ENCODE measurements at places on chromosomes 3 and 15.

DNA sequence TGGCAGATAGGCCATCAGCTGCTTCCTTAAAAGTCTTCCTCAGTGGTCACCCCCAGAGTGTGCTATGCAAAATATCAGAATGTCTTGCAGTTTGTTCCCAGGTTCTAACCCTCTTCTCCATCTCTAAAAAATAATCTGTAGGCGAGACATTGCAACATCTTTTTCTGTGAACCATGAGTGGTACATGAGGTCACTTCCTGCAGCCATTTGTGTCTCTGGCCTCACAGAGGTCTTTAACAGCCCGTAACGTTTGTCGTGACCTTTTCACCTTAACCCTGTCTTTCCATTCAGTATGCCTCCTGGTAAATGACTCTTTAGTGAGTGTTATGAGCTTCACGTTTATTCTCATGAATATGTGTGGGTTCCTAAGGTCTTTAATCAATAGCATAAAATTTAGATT lies 145.4 kb downstream of the KLHL25 start:
- peak; percentile 73 for DNase-seq

- no peak for DNase-seq
These were observed 28.3 kb downstream of the MKRN2 start for GRCh38 chr3:12585181-12585580.

DNA sequence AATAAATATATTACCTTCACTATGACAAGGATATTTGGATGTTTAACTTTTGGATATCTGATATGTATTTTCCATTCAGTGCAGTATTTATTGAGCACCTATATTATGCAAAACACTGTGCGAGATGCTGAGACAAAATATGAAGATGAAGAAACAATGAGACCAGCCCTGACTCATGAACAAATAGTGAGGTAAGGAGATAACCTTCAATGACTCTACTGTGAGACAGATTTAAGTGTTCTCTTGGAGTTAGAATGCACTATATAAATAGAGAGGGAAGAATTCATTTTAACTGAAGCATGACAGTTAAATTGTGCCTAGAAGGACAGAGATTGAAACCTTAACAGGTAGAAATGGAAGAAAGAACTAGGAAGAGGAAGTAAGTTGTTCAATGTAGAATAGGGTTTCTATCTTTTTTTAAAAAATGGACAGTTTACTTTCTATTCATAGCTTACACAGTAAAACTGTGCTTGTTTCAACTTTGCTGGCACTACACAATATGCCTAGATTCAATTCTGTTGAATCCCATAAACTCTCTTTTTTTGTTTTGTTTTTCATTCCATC lies 124.2 kb downstream of the ZBTB20 start:
- no peak for DNase-seq

- no peak for DNase-seq
These were observed 286.0 kb upstream of the SUCLG2 start for GRCh38 chr3:67940210-67940952.

GRCh38 chr3:50242851-50243542 lies 7.0 kb downstream of the GNAI2 start:
- peak; percentile 51 for DNase-seq

DNA sequence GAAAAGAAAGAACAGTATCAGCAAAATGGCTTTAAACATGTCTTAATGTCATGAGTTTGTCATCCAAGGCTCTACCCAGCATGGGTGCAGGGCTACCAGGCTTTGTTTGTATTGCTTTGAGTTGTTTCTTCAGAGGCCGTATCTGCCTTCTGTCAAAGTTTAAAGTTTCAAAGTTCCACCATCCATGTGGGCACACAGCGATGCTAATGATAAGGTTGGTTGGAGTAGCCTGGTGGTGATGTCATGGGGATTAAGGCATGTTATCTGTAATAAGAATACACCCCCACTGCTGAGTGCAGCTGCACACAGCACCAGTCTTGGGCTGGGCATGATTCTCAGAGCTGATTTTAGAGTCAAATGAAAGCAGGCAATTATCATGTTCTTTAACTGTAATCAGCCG lies 72.0 kb upstream of the LRTM1 start:
- DNase-seq = no peak

- DNase-seq = no peak
These were observed 129.1 kb downstream of the RAP2B start for GRCh38 chr3:153291059-153291685.

GRCh38 chr15:38401701-38402100 lies 52.2 kb upstream of the FAM98B start:
- peak; percentile 25 for DNase-seq

DNA sequence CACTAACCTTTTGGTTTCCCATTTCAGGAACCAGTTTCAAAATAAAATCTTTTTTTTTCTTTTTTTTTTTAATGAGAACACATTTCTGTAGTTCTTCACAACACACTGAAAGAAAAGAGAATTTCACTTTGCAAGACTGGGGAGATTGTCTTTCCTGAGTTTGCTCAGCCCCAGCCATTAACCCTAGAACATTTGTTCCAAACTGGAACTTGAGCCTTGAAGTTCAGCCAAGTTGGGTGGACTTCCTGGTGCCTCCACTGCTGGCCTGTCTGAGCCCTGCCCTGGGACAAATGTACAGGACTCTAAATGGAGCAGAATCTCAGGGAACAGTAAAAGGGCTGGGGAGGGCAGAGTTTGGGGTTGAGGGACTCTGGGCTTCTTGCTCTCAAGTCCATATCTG lies 196.4 kb upstream of the LPP start:
- DNase-seq = no peak

GRCh38 chr15:88911766-88912118 lies 1.4 kb downstream of the MFGE8 start:
- no peak for DNase-seq

DNA sequence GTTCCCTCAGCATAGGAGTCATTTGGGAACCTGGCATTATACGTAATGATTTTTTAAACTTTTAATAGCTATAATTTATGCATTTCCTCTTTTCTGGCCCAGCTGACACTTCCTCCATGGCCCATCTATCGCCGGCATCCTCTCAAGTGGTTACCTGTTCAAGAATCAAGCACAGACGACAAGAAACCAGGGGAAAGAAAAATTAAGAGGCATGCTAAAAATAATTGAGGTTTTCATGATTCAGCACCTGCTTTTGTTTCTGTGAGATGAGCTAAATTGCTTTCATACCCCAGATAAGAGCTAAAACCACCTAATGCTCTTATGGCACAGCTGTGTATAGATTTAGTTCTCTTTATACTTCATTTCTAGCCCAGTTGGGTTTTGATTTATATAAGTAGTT lies 1.7 kb downstream of the SPCS1 start:
- DNase-seq = no peak

DNA sequence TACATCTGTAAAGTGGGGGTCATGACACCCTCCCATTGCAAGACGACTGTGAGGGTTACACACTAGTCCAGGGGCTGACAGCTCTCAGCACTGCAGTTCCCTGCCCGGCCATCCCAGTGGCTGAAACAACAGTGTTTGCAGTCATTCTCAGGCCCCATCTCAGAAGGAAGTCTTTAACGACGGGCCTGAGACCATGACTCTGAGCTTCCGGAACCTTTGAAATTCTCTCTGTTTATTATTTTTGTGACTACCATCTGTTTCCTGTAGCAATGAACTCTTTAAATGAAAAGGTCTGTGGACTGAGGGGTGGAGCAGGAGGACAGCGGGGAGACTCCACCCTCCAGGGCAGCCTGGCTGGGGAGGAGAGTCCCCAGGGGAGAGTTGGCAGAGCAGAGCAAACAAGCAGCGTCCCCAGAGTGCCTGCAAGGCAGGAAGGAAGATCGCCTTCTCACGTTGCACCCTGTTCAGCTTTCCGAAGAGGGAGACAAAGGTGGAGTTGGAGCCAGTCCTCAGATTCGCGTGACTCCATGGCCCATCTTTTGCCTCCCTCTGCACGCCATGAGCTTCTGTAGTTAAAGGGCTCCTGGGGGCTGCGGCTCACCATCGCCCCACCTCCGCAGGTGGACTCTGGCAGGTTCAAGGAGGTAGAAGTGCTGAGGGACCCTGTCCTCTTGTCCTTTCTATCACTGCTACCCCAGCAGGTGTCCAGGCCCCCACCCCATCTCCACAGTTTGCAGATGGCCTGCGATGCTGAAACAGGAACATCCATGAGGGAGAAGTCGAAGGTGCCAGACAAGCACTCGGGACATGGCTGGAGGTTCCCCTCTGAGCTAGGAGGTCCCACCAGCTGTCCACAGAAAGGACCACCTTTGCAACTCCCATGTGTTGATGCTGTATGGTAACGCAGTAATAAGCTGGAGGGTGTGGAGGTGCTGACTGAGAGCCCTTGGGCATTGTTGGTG lies 525.8 kb upstream of the PROK2 start:
- peak; percentile 76 for DNase-seq

DNA sequence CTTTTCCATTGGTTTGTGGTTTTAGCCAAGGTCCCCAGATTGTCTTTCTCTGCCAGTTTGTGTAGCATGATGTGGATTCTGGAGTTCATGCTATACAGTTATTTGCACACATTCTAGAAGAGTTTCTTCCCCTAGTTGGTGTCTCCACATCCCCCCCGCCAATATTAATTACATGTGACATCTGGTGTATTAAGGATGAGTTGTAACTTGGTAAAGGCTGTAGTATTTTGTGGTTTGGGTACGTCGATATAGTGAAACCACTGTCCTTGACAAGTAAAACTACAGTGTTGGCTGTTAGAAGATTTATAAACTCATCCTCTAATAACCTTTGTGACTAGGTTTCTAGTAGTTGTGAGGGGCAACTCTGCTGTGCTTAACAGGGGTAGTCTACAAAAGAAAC lies 23.7 kb upstream of the P4HTM start:
- DNase-seq = no peak

GRCh38 chr3:190026154-190026553 lies 94.5 kb downstream of the P3H2 start:
- DNase-seq = no peak

- DNase-seq = peak; percentile 96
These were observed 3.7 kb upstream of the SQOR start for GRCh38 chr15:45630917-45631691.

DNA sequence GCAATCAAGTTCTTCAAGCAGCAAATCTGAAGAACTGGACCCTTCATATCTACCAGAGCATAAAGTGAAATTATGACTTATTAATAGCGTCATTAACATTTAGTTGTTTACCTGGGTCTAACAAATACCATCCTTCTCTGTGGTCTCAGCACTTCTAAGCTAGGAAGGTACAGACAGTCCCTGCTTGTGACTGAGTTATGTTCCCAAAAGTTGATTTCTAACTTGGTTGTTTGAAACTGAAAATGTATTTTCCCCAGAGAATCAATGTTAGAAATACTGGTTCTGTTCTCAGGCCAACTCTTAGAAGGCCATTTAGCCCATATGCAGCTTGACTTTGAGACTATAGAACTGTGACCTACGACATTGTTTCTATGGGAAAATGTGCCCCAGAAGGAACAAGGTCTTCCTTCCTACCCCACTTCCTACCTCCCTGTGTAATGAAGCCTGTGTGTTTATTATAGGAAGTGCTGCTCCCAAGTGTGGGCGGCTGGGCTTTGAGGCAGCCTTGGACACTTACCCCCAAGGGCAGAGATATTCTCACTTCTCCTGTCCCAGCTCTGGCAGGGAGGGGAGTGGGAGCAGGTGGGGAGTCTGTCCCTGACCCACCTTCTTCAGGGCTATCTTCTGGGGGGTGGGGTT lies 12.2 kb upstream of the MAPK6 start:
- DNase-seq = no peak

DNA sequence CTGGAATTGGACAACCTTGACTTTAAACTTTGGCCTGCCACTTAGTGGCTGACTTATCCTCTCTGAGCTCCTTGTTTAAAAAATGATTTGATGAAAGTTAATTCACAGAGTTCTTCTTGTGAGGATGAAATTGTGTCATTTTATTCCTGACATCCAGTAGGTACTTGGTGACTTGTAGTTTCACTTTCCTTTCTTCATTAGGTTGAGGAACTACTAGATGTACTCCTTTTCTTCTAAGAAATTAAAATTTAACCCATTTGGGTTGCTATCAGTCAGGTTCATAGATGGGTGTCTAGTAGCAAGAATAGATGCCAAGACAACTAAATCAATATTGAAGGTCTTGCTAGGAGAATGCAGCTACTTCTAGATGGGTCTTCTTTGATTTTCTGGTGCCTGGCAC lies 5.2 kb downstream of the NR1D2 start:
- DNase-seq = no peak

- DNase-seq = no peak
These were observed 74.2 kb downstream of the EPHB3 start for GRCh38 chr3:184635774-184636173.

- DNase-seq = no peak
These were observed 517.5 kb upstream of the UBE2E2 start for GRCh38 chr3:22685597-22685996.

GRCh38 chr3:13782501-13782900 lies 97.4 kb downstream of the WNT7A start:
- no peak for DNase-seq

DNA sequence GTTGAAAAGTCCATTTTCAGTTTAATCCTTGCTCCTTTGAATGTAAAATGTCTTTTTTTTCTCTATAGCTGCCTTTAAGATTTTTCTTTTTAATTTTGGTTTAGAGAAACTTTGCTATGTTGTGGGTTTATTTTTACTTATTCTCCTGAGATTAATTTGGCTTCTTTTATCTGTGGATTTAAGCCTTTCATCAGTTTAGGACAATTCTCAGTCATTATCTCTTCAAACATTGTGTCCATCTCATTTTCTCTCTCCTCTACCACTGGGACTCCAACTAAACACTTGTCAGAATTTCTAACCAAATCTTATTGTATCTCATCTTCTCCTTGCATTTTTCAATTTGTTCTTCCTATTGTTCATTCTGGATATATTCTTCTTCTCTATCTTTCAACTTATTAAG lies 12.4 kb upstream of the ITGA11 start:
- DNase-seq = no peak

- no peak for DNase-seq
These were observed 50.8 kb downstream of the SEMA3G start for GRCh38 chr3:52393959-52394670.

GRCh38 chr3:100106094-100106493 lies 8.2 kb downstream of the FILIP1L start:
- no peak for DNase-seq

GRCh38 chr3:154431043-154431442 lies 1.1 kb upstream of the GPR149 start:
- DNase-seq = no peak

- peak; percentile 87 for DNase-seq
These were observed 3.6 kb upstream of the STARD5 start for GRCh38 chr15:81327516-81327915.

DNA sequence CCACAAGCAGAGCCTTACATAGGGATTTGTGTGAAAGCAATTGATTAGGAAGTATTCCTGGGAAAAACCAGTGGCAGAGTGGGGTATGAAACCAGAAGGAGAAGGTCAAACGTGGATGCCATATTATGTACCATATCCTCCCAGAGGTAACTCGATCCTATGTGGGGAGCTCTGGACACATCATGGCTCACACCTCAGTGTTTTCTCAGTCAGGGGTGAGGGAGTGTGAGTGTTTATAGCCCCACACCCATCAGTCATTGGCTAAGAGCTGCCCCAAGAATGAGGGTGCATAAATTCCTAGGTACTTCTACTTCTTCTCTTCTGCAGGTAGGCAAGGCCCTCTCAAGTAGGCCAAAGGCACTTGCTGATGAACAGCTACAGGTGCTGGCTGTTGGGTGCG lies 28.2 kb upstream of the PDZRN3 start:
- no peak for DNase-seq

All from AG10803 (cell line).